ENCODE measurements at places on chromosomes 4 and X.

DNA sequence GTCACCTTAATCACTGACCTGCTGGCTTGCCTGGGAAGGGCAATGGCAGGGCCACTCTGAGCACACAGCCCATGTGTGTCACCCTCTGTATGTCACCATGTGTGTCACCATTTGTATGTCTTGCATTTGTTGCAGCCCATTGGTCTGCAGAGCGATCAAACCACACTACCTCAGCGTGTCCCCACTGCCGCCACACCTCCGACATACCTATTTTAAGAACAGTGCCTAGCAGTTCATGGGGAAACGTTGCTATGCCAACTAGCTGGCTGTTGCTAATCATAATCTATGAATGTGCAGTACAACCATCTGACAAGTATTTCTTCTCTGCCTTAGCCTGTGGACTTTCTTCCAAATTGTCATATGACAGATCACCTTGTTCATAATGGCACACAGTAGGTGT, 8.0 kb upstream of the CRMP1 start:
- no peak for DNase-seq

- DNase-seq = no peak
Measured at GRCh38 chr4:27515140-27515539, 654.5 kb downstream of the STIM2 start.

GRCh38 chr4:151822331-151822730, 61.5 kb upstream of the GATB start:
- no peak for DNase-seq

DNA sequence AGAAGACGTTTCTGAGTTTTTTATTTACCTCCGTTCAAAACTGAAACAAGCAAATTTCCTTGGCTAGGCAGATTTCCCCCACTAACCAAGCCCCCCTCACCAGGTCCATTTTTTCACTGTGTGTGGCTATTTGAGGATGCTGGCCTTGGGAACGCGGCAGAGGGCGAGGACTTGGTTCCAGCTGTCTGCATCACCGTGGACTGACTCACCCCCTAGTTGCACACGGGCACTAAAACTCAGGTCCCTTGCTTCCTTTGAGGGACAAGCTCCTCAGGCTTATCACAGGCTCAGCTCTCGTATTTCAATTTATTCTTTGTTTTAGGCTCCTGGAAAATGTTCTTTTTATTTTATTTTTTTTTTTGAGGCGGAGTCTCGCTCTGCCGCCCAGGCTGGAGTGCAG, 8.4 kb upstream of the MTNR1A start:
- DNase-seq = no peak

- no peak for DNase-seq
Measured at GRCh38 chr4:108169664-108170063, 932 bp upstream of the LEF1 start.

- DNase-seq = no peak
Measured at GRCh38 chr4:137420901-137421396, 111.3 kb downstream of the PCDH18 start.

DNA sequence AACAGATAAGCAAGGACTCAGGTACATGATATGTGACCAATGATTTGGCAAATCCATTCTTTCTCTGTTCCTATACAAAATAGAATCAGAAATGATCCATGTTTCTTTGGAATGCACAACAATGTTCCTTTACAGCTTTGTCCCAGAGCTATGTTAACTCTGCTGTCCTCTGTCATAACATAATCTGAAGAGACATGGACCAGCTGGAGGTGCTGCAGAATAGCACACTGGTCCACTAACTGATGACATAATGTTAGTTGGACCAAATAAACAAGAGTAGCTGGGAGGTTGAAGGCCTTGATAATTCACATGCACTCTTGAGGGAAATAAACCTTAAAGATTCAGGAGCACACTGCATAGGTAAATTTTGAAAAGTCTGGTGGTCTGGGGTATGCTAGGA, 23.0 kb upstream of the DHX15 start:
- DNase-seq = no peak

DNA sequence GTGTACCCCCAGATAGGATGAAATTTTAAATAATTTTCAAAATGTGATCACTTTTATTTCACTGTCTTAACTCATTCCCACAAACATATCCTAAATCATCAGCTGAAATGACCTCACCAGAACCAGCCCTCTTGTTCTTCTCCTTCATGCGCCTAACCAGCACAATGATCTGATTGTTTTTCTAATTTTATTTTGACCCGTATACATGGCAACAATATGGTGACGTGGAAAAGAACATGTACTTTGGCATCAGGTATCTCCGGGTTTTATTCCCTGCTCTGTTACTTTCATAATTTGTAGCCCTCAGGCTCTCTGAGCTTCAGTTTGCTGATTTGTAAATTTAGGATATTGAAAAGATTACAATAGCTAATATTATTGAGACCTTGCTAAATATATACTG, 562.4 kb upstream of the ZFP42 start:
- no peak for DNase-seq

GRCh38 chr4:137711502-137711901, 179.2 kb upstream of the PCDH18 start:
- DNase-seq = no peak

- no peak for DNase-seq
Measured at GRCh38 chr4:3679071-3679825, 86.9 kb upstream of the ADRA2C start.

- no peak for DNase-seq
Measured at GRCh38 chrX:134530845-134531244, 70.9 kb downstream of the HPRT1 start.

DNA sequence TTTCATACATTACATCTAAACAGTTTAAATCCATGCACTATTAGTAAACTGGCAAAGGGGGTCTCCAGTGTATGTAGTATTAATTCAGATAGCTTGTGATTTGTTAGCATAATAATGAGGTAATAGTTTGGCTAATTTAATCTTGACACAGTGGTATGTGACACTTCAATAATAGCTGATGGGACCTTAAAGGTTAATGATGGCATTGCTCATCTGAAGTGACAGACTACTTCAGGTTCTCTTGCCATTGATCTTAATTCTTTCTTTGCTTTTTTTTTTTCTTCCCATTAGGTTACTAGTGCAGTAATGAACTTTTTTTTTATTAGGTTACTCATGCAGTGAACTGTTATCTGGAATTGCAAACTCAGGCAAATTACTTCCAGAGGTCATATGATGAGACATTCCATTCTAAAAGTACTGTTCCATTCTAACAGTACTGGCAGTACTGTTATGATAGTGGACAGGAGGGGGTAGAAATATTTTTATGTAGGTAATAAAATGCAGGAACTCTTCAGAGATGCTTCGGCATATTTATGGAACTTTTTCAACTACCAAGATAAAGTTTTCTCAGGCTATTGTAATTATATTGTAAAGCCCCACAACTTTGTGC, 911.3 kb upstream of the LCORL start:
- no peak for DNase-seq
